ENCODE measurements at places on chromosomes 4 and X. TPM values are rescaled to one million over a fixed set of nuclear protein-coding genes. Genes with fewer than 3 reads are reported as not detected.

- DNase-seq: no peak
These were observed 1050.0 kb downstream of the ADGRL3 start for GRCh38 chr4:62250100-62250499.

GRCh38 chr4:15531792-15532191 lies 62.1 kb downstream of the CC2D2A start:
- no peak for DNase-seq

- no peak for DNase-seq
These were observed 3.0 kb upstream of the NDP start for GRCh38 chrX:43976205-43976604.

DNA sequence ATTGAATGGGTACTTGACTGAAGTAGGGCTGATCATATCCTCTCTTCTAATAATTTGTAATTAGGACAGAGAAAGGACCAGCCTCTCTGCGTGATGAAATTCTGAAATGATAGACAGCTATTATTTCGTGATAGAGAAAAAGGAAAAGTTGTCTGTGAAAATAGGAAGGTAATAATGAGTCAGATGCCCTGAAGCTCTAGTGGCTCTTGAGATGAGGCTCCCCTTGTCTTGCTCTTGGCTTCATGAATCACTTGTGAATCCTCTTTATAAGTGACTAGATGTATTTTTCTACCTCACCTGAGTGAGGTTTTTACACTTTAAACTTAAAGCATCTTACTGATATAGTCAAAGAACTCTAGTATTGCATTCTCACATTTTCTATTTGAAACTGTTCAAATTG lies 888.9 kb downstream of the PCDH18 start:
- DNase-seq: no peak

The CYTL1 gene
- 22.1 TPM for total RNA-seq

DNA sequence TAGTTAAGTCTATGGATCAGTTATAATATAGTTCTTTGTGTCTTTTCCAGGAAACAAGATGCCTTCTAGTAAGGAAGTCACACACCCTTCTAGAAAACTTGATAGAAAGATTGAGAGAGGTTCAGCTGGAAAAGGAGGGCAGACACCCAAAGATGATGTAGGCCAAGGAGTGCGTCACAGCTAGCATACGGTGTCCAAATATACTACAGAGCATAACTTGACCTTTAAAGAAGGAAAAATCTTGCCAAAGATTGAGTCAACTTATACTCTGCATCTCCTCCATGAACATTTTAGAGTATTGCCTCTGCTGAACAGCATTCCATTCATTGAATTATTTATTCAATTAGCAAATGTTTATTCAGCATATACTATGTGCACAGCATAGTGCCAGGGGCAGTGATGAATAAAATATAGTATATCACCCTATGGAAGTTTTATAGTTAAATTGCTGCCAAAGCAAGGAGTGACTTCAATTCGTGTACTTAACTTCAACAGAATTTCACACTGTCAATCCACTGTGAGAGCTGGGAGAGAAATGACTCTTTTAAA lies 51.9 kb upstream of the SLC6A14 start:
- no peak for DNase-seq

- no peak for DNase-seq
These were observed 988.3 kb upstream of the LCORL start for GRCh38 chr4:19009881-19010280.

DNA sequence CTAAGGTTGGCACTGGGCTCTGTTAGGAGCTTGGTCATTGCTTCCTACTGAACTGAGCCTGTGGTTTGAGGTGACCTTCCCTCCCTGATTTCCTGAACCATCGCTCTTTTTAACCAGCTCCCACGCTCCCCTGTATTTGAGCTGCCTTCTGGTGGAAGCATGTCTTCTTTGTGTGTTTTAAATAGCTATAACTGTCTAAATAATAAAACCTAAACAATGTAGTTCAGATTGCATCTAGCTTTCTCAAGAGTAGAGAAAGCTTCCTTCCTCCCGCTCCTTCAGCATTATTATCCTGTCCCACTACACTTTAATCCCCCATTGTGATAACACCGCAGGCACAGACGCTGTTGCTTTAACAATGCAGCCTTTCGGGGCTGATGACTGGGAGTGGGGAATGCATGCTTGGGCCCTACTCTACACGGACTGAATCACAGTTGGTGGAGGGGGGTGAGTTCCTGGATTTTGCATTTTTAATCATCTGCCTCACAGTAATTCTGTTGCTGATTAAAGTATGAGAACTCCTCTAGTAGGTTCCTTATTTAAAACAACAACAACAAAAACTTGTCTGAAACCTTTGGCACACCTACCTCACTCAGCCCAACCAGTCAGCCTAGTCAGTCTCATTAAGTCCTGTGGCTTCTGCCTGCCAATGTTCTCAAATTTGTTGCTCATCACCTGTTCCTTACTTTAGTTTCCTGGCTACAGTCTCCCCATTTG lies 6.6 kb downstream of the SMS start:
- DNase-seq: peak; percentile 53

DNA sequence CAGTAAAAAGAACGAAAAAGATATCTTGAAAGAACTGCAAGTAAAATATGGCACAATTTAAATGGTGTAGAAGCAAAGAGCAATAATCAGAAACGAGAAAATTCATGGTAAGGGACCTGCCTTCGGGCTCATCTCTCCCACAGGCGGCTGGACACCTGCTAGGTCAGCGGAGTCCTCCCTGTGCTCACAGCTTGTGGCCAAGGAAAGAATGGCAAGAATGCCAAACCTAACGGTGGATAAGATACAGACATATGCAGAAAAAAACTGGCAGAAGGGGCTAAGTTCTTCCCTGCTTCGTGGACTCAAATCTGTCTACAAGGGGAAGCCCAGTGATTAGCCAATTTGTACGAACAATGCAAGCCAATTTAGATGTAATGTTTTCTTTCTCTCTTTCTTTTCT lies 152.1 kb upstream of the VCX start:
- DNase-seq: no peak

DNA sequence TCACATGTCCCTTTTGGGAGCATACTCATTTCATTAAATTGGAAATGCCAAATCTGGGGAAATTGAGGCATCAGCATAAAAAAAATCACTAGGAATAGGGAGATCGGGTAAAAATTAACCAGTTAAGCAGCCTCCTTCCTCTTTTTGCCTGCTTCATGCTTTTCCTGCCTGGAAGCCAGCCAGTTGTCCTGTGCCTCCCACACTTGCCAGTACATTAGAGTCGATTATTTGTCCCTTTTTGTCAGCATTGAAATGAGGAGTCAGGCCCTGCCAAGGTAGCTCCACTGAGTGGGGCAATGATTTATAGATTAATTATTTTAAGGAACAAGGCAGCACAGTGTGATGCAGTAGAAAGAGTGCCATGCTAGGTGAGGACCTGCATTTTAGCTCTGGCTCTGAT lies 55.3 kb downstream of the SH2D1A start:
- DNase-seq: no peak

- no peak for DNase-seq
These were observed 86.8 kb downstream of the PDGFRA start for GRCh38 chr4:54315561-54316538.

GRCh38 chrX:121000589-121000988 lies 15.0 kb upstream of the CT47A1 start:
- DNase-seq: peak; percentile 29

- DNase-seq: no peak
These were observed 1.8 kb downstream of the KDM5C start for GRCh38 chrX:53223068-53223693.

DNA sequence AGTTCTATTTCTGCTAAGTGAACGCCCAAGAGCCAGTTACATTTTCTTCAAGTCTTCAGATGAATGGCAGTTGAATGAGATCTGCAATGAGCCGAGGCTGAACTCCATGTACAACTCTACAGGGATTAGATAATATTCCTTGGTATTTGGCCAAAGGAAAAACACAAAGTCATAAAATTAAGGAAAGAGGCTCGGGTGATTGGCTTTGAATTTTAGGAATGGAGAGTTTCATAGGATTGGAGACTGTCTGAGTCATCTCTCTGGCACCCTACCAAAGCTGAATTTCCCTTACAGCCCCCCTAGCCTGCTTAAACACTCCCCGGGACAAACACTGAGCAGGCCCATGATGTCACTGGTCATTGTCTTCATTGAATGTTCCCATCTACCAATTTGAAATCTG lies 188.0 kb upstream of the C1QTNF7 start:
- DNase-seq: peak; percentile 46

The SCML2 gene
- total RNA-seq: 4.5 TPM

DNA sequence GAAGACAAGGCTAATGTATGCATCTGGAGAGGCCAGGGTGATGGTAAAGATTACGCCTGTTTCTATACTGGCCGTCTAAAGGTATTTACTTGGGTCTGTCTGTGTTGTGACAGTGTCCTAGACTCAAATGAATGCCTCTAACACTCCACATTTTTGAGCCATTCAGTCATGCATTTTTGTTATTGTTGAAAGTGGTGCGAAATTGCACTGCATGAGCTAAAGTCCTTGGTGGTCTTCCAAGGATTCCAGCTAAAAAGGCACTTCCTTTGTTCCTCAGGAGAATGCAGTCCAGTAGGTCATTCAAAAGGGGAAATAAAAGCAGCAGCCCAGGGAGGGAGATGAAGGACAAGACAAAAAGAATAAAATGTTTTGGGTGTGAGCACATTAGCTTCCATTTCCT lies 3.0 kb downstream of the GPC4 start:
- DNase-seq: peak; percentile 36

GRCh38 chr4:95548738-95549245 lies at the start of gene UNC5C:
Gene UNC5C (minus strand): TSS chr4:95548973.
- peak; percentile 32 for DNase-seq

DNA sequence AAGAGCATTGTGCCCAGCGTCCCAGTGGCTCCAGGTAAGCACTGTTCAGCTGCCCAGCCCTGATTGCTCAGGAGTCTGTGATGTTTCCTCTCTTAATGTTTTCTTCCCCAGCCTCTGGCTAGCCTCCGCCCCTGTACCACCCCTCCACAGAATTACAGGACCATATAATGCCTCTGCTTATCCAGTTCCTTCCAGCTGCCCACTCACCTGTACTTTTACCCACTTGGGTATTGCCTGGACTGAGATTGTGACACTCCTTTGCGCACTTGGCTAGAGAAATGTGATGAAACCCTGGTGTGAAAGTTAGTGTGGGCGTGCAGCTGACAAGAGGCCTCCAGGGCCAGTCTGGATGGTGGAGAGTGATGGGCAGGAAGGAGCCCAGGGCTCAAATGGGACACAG lies at the start of gene AWAT2:
Gene AWAT2 (minus strand): TSS at position 14 of the 400 bp plus-strand sequence. CDS start 6 bp downstream, at position 8.
- no peak for DNase-seq

- peak; percentile 4 for DNase-seq
These were observed 34.8 kb upstream of the MUC7 start for GRCh38 chr4:70437197-70437596.

The ADGRL3 gene
- total RNA-seq: 1.8 TPM

- DNase-seq: peak; percentile 19
These were observed 407.3 kb downstream of the MAPK10 start for GRCh38 chr4:85952528-85952927.

DNA sequence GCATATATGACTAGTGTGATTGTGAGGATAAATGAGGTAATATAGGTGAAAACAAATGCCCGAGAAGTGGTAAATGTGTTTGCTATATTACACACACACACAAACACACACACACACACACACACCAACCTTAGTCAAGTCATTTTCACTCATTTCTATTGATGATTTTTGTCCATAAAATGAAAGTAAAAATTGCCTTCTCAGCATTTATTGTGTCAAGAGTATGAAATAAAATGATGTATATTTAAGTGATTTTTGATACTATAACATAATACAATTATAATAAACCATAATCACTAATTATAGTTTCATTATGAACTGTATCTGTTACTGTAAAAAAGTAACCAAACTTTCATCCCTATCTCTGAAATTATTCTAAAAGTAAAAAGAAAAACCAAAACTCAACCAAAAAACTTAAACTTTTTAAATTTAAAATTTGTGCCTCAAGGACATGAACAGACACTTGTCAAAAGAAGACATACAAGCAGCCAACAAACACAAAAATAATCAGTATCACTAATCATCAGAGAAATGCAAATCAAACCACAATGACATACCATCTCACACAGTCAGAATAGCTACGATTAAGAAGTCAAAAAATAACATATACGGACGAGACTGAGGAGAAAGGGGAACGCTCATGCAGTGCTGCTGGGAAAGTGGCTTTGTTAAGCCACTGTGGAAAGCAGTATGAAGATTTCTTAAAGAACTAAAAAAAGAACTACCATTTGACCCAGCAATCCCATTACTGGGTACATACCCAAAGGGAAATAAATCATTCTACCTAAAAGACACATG lies 601.0 kb downstream of the TMA16 start:
- no peak for DNase-seq

DNA sequence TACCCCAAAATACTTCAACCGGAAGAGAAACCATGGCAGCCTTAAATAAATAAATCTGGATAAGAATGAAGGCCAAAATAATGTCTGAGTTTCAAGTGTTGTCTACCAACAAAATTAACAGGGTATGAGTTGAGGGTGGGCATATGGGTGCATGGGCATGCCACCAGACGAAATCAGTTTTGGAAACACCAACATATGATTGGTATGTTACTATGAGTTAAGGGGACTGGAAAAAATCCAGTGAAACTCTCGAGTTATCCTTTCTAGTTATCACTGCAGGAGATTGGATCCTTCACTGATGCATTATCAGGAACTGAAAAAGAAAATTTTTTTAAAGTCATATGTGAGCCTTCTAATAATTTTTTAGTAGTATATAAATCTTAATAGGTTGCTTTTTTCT lies 32.4 kb downstream of the NOCT start:
- no peak for DNase-seq

DNA sequence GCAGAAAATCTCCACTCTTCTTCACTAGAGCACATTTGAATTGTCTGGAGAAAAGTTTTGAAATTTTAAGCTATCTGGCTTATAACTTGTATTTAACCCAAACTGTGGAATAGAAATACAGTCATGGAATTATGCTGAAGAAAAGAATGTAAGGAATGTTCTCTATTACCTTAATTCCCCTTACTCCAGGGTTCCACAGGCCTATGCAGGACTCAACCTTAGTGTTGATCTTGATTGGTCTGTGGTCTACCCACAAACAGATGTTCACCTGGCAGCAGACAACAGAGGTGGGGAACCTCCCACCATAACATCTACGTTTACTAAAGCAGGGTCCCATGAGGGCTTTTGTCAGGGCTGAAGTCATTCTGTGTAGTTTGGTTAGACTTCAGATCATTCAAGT lies 189.3 kb upstream of the GPRIN3 start:
- DNase-seq: no peak

- DNase-seq: no peak
These were observed 47.6 kb downstream of the USP38 start for GRCh38 chr4:143232277-143232676.

Measured in Daoy (cell line).